ENCODE measurements at places on chromosomes 11 and 22.

DNA sequence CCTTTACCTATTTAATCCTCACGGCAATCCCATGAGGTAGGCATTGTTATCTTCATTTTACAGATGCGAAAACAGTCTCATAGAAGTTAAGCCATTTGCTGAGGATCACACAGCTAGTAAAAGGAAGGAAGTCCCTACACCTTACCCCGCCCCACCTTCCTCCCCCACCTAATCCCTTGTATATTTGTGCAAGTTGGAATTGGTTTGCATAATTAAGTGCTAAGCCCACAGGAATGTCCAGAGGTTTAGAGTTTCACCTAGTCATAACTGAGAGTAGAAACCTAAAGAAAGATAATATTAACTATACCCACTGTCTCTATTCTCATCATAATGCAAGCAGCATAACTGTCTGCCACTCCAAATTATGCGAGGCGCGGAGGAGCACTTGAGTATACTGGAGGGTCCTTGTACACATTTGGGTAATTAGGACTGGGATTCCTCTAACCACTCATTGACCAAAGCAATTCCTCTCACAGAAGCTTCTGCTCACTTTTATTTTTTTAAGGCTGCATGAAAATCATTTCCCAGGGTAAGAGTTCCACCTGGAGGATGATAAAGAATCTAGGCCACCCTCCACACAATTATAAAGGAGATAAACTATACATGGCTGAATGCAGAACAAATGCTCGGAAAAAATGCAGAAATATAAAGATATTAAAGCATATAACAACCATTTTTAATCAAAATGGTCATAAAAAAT lies 199.9 kb downstream of the FAM181B start:
- peak; percentile 29 for DNase-seq

DNA sequence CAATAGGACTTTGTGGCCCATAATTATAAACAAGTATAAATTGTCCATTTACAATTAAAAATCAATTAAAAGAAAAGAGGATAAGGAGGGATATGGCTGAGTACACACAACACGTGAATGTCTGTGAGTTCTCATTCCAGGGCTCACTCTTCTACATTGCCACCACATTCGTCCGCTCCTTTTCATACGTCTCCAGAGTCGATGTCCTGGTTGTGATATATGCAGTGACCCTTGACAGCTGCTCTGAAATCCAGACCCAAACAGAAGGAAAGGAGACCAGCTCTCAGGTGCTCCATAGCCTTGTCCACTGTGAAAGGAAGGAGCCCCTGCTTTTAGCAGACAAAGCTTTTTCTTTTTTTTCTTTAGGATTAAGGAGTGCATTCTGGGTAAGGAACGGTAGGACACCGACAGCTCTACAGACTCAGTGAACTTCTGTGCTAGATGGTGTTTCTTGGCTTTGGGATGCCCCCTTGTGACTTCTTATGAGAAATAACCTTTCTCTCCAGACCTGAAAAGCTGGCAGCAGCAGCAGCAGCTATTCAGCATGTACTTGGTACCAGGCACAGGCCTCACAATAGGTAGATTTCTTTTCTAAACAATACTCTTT lies 19.7 kb upstream of the DNAJB13 start:
- DNase-seq = peak; percentile 30

DNA sequence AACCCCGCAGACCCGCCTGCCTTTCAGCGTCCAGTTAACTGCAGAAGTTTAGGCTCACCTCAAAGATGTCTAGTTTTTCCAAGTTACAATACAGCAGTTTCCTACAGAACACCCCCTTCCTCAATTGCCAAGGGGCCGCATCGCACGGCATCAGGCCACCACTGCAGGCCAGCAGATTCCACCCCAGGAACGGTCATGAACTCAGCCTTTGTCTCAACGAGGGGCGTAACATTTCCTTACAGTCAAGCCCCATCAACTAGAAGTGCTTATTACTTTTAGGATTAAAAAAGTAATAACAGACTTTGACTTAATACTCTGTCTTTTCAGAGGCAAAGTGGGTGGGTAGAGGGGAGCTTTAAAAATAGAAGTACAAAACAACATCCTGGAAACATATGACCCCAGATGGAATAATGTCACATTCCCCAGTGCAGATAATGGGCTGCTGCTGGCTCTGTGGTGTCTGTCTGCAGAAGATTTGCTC lies 36.3 kb downstream of the PPP2R1B start:
- no peak for DNase-seq

GRCh38 chr22:32964411-32965057 lies 93.6 kb downstream of the SYN3 start:
- no peak for DNase-seq

- DNase-seq = no peak
Observed at GRCh38 chr11:44659641-44660040, 67.1 kb upstream of the TSPAN18 start.

- DNase-seq = no peak
Observed at GRCh38 chr11:42778193-42778592, 533.6 kb upstream of the API5 start.

DNA sequence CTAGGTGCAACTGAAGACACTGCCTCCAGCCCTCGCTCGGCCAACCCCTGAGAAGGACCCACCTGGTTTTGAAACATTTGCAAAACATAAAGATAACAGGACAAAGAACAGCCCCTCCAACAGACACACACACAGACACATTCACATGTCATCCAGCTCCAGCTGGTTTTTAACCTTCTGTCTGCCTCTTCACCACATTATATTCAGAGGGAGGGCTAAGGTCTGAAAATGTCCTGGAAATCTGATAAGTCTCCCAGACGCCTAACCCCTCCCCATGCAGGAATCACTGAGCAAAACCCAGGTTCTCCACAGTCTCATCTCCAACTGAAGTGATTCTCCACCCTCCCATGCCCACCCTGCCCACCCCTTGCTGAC lies 29.4 kb downstream of the PACSIN2 start:
- DNase-seq = peak; percentile 11

DNA sequence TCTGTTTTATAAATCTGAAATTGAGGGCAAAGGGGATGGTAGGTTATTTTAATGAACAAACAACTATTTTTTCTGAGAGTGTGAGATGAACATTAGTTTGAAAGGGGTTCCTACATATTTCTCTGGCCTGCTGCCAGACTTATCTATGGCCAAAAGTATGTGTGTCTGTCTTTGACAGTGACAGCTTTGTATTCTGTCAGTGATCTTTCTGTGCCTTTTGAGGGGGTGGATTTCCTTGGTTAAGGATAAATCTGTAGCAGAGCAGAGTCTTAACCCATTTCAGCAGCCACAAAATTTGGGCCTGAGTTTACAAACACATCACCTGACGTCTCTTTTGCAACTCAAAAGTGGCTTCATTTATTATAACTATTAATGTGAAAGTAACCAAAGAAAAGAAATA lies 30.9 kb downstream of the ZFTA start:
- no peak for DNase-seq

- DNase-seq = peak; percentile 43
Observed at GRCh38 chr22:50674606-50675552, 2.3 kb downstream of the SHANK3 start.

GRCh38 chr22:40006641-40007040 lies 11.9 kb downstream of the FAM83F start:
- DNase-seq = no peak

- DNase-seq = no peak
Observed at GRCh38 chr11:72439455-72439854, 5.1 kb upstream of the CLPB start.

DNA sequence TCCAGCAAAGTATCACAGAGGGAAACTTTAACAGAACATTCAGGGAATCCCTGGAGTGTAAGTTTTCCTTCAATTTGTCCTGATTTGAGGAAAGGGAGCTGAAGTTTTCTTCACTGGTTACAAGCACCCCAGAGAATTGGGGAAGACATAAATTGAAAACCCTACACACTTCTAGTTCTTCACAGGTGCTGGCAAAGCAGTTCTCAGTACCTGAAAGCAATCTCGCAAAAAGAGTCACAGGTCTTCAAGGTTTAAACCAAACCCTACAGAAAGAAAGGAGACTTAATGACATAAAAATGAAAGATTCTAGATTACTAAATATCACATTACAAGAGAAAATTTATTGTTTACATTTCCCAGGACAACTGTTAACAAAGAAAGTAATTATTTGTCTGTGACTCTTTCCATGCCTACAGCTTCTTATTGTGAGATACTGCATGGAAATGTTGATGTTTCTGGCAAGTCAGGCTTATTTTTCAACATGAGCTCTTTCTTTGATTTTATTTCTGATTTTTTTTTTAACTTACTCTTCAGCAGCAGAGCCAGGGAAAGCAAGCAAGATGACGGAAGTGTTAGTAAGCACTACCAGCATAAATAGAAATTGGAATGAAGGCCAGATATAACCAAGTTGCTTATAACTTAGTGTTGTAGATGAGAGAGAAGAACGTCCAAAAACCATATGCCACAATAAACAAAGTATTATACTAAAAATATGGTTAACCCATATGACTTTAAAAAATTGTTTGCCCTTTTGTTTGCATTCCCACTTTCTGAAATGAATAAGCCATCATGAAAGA lies 44.1 kb downstream of the FANCF start:
- DNase-seq = no peak

DNA sequence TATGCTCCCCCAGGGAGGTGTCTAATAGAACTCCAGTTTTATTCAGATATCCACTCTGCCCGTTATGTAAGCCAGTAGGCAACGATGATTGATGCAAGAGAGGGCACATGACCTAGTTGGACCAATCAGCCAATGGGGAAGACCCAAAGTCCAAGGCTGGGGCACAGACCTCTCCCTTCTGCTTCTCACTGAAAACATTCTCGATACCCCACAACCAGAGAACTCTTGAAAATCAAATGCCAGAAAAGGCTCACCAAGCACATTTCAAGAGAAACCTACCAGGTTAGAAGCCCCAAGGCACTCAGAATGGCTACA lies 7.4 kb downstream of the HIRA start:
- no peak for DNase-seq

All from NCI-H345 (cell line).